ENCODE measurements at places on chromosomes 16 and 17.

DNA sequence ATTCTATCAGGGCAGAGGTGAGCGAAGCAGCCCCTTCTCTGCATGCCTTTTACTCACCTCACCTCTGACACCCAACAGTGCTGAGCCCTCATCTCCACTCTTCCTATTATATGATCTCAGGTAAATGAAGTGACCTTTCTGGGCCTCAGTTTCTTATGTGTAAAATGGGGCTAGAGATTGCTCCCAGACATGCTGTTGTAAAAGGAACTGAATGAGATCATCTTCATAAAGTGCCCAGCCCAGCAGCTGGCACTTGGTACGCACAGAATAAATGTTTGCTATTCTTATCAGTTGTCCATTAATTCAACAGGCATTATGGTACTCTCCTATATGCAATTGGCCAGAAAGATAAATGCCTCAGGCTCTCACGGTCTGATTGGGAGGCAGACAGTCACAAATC lies 4.5 kb upstream of the GALK1 start:
- DNase-seq: no peak

DNA sequence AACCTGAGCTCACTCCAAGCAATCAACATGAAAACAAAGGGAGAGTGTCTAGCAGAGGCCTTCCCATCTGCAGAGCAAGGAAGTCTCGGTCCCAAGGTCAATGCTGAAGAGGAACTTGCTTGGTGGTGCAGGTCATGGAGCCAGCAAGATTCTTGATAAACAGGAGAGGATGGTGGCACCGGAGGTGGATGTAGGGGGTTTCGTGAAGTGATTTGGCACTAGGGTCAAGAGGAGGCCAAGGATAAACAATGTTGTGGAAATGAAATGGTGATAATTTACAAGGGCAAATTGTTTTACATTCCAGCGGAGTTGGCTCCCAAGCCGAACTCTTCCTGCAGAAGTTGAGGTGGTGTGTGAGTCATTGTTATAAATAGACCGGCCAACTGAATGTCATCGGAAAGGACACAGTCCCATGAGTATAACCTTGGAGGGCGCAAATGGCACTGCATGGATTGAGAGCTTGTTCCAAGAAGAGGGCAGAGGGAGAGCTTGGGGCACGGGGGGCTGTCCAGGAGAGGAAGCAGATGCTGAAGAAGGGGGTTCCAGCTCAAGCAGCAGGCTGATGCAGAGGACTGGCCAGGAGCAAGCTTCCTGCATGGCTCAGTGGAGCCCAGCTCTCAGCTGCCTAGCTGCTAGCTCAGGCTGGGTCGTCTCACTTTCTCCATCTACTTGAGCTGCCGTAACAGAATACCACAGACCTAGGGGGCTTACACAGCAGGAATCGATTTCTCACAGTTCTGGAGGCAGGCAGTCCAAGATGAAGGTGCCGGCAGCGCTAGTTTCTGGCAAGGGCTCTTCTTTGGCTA lies 136.6 kb downstream of the COPRS start:
- peak; percentile 68 for DNase-seq

GRCh38 chr16:10888320-10888937 lies 11.4 kb downstream of the CIITA start:
- no peak for DNase-seq

- DNase-seq: no peak
These were observed 108.0 kb downstream of the SKAP1 start for GRCh38 chr17:48322060-48322459.

Data from brain microvascular endothelial cell (primary cell).